Frontal cortex (tissue), 4 donors: ENCODE measurements at places on chromosomes 1 and 21. TPM values are rescaled to one million over a fixed set of nuclear protein-coding genes. Genes with fewer than 3 reads are reported as not detected.

Gene FCMR
- total RNA-seq: under 0.01 TPM

Gene CD101
- 0.82 TPM for total RNA-seq

Gene BTF3L4
- total RNA-seq: 179 TPM

Gene DENND2D
- 1.2 TPM for total RNA-seq

Gene INSRR
- total RNA-seq: under 0.01 TPM

Gene MARK1
- 62.4 TPM for total RNA-seq

Gene IGSF5
- 1.2 TPM for total RNA-seq

Gene FALEC
- total RNA-seq: 0.41 TPM

Gene MFAP2
- total RNA-seq: 7.3 TPM

Gene INTS7
- 39.9 TPM for total RNA-seq

Gene TSPAN1
- total RNA-seq: 0.82 TPM

Gene NDC1
- total RNA-seq: 40.8 TPM

Gene CASZ1
- total RNA-seq: 1.6 TPM

Gene ERICH3
- 16.7 TPM for total RNA-seq

Gene OR2L3
- total RNA-seq: 0.41 TPM

Gene LCE2B
- total RNA-seq: not detected
